ENCODE measurements at places on chromosomes 7 and 10.
A peak's percentile ranks its signal among the peaks of the same experiment; 100 is the strongest.

GRCh38 chr7:29248713-29249382, 54.3 kb downstream of the CHN2 start:
- DNase-seq = no peak

DNA sequence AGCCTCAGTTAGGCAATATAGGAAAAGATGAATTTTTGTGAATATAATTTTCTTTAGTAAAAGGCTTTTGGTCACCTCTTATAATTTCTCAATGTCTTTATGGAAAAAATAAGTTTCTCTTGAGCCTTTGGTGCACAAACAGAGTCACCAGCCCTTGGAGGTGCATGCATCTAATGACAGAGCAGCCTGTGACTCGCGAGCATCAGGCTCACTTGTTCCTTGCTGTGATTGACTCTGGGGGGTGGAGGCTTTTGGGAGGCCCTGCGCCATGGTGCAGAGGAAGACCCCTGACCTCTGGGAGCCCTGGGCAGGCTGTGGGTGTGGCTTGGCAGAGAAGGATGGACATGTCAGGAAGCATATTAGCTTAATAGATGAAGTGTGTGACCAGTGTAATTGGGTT, 60.2 kb downstream of the FIGNL1 start:
- DNase-seq = no peak

GRCh38 chr7:778968-779451, 51.9 kb upstream of the PRKAR1B start:
- no peak for DNase-seq

- no peak for DNase-seq
These were observed 13.1 kb upstream of the DLD start for GRCh38 chr7:107877731-107878382.

DNA sequence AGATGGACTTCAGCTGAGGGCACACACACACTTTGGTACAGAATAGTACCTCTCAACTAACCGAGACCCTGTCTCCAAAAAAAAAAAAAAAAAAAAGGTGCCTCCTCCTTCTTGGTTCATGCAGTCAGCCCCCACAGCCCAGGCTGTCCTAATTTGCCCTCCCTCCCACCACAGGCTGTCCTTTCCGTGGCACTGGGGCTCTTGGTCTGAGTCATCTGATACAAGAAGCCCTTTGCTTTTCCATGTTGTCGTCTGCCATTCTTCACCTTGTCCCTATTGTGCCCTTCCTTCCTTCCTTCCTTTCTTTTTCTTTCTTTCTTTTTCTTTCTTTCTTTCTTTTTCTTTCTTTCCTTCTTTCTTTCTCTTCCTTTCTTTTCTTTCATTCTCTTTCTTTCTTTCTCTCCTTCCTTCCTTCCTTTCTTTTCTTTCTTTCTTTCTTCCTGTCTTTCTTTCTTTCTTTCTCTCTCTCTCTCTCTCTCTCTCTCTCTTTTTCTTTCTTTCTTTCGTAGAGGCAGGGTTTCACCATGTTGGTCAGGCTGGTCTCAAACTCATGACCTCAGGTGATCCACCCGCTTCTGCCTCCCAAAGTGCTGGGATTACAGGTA, 96.0 kb upstream of the IKZF1 start:
- DNase-seq = no peak

DNA sequence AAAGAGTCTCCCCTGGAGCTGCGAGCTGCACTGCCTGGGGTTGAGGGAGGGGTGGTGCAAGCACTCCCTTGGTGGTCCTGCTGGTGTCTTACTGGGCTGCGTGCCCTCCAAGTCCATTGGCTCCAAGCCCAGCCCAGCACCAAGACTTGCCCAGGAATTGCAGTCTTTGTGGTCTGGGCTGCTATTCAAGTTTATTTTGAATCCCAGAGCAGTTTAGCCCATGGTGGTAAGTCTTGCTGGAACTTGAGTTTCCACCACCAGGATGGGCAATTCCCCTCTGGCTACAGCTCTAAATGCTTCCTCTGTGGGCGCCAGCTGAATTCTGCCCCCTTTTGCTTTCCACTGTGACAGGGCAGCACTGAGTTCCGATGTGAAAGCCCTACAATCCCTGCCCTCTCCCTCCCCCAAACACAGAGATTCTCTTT, 25.1 kb downstream of the GALNT11 start:
- no peak for DNase-seq

GRCh38 chr10:86693721-86694369, 25.5 kb downstream of the LDB3 start:
- DNase-seq = peak; percentile 83

DNA sequence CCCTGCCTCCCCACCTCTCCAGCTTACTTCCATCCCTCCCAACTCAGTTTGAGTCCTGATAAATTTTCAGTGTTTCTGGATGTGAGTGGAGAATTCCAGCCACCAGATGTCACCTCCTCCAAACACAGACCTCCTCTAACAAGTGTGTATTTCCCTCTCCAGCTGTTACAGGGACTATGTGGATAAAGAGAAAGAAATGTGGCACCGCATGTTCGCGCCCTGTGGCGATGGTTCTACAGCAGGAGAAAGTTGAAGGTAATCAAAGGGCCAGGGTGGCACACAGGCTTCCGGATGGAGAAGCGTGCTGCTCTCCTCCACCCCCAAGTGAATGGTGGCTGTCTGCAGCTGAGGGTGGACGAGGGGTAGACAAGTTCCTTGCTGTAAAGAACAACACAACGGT, 14.7 kb downstream of the FKBP6 start:
- DNase-seq = peak; percentile 33

GRCh38 chr7:130086938-130087337, 16.6 kb downstream of the KLHDC10 start:
- DNase-seq = no peak

DNA sequence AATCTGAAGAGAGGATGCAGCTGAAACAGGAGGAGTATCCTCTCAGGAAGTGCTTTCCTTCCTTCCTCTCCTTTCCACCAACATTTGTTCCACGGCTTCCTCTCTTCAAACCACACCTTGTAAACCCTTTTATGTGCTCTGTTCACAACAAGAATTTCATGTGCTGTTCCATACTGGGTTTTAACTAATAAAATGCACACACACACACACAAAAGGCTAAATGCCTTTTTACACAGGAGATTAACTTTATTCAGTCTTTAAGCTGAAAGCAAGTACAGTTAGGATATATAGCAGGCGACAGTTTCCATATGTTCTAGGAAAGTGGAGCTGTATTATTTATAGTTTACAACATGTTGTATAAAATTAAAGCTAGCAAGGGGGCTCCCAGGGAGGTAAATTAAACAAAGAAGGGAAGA, 106.7 kb downstream of the REEP3 start:
- DNase-seq = no peak

DNA sequence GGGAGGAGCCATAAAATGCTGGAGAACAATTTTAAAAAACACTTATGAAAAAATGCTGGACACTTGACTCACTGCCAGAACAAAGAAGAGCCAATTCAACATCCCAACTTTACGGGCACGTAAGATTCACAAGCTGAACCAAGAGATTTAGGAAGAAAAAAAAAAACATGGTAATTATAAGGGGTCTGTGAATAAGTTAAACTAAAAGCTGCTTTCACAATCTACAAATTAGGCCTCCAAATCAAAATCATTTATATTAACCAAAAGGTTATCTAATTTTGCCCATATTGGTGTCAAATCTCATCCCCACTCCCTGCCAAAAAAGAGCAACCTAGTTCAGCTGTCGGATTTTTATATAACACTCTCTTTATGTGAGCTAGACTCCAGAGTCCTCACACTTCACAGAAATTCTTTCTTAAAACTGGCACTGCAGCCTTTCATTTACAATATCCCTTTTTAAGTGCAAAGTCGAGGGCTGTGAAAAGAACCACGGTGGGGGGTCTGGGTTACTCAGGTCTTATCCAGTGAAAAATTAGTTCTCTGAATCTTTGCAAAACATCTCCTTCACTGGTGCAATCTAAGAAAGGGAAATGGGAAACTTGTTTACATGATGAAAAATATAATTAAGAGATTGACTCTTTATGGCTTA, 30.4 kb upstream of the DGKI start:
- no peak for DNase-seq

DNA sequence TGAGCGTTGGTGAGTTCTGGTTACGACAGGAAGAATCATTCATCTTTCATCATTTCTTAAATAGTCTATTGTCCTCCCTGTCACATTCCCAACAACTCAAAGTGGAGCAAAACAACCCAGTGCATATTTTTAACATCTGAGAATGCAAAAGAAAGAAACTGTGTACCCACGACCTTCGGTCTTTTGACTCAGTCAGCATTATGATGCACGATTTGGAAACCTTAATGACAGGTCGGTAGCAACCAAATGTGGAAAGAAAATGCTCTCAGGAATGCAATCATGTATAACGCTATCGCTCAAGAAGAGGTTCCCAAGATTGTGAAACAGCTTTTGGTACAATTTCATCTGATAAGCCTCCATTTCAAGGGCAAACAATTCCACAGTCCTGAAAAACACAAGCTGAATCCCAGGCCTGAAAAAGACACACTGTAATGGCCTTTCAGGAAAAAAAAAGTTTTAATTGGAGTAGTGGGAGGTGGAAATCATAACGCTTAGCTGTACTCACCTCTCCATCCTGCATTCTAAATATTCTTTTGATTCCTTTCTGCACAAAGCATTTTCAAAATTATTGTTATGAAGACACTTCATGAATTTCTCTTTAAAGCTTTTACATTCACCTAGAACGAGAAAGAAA, 2.6 kb downstream of the COX19 start:
- no peak for DNase-seq

- DNase-seq = no peak
These were observed 74.0 kb upstream of the EN2 start for GRCh38 chr7:155383756-155384491.

GRCh38 chr7:70619130-70619529, 512.8 kb upstream of the GALNT17 start:
- DNase-seq = no peak

- DNase-seq = no peak
These were observed 36.0 kb upstream of the SRGN start for GRCh38 chr10:69051710-69052487.

- no peak for DNase-seq
These were observed 23.0 kb upstream of the SNX13 start for GRCh38 chr7:17963281-17963680.

- DNase-seq = no peak
These were observed 126.0 kb downstream of the SGMS1 start for GRCh38 chr10:50497758-50498157.

- DNase-seq = no peak
These were observed 156.9 kb upstream of the ADCY1 start for GRCh38 chr7:45417268-45417667.

DNA sequence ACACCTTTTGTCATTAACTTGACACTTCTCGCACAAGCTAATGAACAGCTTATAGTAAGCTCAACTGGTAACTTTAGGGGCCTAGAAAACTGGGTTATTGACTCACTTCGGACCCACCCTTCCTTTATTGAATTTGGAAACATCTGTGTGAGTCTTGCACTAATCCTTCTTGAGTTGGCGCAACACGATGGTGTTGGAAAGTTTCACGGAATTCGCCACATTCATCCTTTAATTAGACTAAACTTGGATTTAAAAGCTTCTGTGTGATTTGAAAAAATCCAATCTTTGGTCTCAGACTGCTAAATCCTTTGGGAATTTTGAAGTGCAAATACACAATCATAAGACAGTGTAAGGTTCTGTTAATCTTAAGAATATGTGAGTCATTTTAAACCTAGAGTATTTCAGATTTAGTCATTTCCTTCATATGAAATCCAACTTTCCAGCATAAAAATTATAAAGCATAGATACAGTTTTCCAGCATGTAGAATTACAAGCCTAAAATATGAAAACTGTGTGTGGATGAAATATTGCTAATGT, 15.1 kb downstream of the FZD8 start:
- no peak for DNase-seq

DNA sequence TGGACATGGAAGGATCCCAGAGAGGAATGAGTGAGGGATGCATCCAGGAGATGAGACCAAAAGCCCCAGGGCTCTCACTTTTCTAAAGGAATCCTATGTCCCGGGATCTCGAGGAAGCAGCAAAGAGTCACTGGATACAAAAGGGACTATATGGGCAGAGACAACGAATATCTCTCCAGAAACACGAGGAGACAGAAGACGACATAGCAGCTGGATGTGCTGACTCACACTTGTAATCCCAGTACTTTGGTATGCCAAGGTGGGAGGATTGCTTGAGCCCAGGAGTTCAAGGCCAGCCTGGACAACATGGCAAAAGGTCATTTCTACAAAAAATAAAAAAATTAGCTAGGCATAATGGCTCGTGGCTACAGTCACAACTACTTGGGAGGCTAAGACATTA, 24.7 kb upstream of the MSMB start:
- no peak for DNase-seq

DNA sequence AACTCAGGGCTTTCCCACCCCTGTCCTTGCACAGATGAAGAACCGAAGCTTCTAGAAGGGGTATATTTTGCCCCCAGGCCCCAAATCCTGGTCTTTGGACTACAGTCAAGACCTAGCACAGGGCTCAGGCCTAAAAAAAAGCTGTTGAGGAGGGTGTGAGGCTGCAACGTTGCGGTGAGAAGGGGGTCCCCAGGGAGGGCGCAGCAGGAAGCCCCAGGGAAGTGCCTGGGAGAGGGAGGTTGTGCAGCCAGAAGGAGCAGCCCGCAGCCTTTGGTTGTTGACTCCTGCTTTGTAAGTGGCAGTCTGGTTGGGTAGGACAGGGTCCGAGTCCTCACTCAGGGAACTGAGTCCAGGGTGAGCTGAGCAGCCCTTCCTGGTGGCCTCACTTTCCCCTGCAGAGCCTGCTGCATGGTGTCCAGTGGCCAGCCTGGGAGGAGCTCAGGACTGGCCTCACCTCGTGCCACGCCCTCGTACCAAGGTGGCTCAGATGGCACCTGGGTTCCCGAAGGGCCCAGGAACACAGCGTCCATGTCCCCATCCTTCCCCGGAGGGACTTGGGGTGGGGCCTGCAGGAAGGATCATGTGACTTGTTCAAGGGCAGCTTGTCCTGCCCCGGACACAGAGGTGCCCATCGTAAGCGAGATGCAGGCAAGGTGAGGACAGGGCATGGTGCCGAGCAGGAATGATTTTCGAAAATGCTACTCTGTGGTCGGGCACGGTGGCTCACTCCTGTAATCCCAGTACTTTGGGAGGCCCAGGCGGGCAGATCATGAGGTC, 166.4 kb upstream of the TNRC18 start:
- DNase-seq = no peak

GRCh38 chr7:122416336-122416735, 111.8 kb upstream of the FEZF1 start:
- DNase-seq = no peak

GRCh38 chr7:15046861-15047260, 144.3 kb upstream of the DGKB start:
- no peak for DNase-seq

- DNase-seq = peak; percentile 80
These were observed 745 bp downstream of the DAGLB start for GRCh38 chr7:6446838-6447580.

DNA sequence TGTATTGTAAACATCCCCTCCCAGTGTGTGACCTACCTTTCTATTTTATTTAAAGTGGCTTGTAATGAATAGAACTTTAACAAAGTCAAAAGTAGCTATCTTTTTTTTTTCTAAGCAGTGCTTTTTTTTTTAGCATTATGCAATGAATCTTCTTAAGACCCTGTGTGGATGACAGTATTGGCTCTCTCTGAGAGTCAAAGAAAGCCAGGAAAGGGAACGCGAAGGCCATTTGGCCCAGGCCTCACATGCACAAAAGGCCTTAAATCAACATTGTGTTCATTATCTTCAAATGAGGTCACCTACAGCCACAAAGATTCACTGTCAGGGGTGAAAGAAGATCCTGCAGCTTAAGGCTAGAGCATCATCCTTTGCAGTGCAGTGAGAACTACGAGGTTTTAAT, 721.5 kb downstream of the GRID1 start:
- DNase-seq = no peak

GRCh38 chr7:97555857-97556421, 175.9 kb upstream of the TAC1 start:
- no peak for DNase-seq

All from testis (tissue), 5 donors.